ENCODE measurements at places on chromosomes 16 and 17.

DNA sequence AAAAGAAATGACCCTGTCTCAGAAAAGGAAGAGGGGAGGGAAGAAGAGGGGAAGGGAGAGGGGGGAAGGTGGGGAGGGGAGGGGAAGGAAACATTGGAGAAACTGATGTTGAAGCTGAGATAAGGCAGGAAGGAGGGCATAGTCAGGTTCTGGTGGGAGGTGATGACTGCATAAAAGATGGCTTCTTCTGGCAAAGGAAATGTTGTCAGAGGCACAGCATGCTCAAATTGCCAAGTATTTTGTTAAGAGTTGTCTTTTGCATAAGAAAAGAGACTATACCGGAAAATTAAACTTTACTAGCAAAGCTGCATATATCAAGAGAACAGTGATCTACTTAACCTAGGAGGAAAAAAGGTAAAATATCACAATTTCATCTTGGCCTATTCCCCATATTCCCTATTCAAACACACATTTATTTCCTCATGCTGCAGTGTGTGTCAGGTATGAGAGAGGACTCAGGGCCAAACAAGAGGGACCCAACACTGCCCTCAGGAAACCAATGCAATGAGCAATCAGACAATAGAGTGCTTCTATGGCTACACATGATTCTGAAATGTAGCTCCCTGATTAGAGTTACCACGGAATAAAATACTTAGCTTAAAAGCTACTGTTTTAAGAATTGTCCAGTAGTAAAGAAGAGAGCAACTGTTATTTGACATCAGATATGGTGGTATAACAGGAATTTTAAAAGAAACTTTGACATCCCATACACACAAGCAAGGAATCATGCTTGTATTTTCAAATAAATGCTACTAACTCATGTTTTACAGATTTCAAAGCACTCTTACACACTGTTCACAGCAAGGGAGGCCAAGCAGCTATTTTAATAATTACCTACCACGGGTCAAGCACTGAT, 80.9 kb downstream of the PARN start:
- no peak for DNase-seq

DNA sequence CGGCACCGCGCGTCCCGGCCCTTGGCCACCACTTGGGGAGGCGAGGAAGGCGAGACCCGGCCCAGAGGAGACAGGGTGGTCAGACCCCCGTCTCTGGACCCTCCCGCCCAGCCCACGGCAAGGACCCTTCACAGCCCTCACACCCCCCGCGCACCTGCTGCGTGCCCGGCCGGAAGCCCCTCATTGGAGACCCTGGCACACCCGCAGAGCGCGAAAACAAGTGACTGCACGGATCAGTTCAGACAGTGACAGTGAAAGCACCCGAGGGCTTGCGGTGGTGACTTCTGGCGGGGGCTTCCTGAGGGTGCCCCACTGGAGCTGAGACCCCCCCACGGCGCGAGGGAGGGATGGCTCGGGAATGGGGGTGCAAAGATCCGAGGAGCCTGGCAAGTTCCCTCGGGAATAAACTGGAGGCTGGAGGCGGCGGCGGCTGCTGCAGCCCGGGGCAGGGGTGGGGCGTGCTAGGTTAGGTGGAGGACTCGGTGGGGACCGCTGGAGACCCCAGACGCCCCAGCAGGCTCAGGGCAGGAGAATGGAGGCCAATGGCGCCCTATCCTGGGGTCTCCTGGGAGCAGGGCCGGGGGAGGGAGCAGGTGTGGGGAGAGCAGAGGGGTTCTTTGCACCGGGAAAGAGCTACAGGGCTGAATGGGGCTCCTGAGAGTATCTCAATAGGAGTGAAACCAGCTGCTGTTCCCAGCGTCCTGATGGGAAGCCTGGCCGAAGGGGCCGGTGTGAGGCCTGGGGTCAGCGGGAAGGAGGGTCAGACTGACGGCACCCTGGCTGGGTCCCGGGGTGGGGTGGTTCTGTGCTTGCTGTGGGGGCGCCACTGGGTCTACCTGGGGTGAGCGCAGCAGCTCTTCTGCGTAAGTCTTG, 824 bp upstream of the FBXL16 start:
- no peak for DNase-seq

DNA sequence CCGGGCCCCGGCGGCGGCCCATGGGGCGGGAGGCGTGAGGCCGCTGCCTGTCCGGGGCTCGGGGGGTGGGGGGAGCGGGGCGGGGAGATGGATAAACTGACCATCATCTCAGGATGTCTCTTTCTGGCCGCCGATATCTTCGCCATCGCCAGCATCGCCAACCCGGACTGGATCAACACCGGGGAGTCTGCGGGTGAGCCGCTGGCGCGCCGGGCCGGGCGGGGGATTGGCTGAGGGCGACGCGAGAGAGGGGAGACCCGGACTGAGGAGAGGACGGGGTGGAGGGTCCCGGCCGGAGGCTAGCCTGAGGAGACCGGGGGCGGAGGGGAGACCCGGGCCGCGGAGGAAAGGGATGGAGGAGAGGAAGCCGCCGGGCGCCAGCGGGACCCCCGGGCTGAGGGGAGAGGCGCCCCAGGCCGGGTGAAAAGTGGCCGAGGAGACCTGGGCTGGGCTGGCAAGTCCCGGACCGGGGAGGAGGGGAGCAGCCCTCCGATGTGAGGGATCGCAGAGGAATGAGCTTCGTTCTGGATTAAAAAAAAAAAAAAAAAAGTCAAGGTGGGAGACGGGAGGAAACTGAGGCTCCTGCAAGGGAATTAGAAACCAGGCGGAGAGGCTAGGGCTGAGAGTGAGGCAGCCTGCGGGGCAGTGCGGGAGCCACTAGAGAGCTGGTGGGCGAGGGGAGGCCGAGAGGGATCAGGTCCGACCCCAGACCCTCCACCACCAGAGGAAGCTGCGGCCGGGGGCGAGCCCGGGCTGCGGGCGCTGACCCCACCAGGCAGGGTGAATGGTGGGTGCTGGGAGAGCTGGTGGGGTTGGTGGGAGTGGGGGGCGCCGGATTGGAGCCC, 526 bp downstream of the MOSMO start:
- DNase-seq, result peak; percentile 39

GRCh38 chr17:47813512-47814031, 8.0 kb downstream of the OSBPL7 start:
- peak; percentile 8 for DNase-seq

DNA sequence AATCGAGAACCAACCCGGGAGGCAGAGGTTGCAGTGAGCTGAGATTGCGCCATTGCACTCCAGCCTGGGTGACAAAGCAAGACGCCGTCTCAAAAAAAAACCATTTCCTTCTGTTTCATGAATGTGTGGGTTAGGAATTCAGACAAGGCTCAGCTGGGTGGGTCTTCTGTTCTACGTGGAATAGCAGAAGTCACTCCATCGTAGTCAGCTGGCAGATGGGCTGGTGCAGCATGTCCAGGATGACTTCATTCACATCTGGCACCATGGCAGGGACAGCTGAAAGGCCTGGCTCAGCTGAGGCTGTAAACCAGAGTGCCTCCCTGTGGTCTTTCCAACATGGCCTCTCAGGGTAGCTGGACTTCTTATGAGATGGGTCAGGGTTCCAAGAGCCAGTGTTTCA, 89.0 kb downstream of the C17orf67 start:
- DNase-seq, result no peak

DNA sequence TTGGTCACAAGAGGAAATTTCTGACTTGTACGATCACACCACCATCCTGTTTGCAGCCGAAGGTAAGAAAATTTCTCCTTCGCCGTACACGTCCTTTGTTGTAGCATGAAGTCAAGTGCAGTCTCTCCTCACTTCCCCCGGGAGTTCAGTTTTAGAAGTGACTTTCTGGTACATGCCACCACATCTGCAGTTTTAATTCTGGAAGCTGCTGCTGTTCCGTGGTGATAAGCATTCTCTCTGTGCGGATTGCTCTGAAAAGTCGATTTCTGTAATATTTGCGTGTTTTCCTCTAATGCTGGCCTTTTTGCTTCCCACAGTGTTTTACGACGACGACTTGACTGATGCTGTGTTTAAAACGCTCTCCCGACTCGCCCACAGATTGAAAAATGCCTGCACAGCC, 20.6 kb downstream of the METTL22 start:
- no peak for DNase-seq

DNA sequence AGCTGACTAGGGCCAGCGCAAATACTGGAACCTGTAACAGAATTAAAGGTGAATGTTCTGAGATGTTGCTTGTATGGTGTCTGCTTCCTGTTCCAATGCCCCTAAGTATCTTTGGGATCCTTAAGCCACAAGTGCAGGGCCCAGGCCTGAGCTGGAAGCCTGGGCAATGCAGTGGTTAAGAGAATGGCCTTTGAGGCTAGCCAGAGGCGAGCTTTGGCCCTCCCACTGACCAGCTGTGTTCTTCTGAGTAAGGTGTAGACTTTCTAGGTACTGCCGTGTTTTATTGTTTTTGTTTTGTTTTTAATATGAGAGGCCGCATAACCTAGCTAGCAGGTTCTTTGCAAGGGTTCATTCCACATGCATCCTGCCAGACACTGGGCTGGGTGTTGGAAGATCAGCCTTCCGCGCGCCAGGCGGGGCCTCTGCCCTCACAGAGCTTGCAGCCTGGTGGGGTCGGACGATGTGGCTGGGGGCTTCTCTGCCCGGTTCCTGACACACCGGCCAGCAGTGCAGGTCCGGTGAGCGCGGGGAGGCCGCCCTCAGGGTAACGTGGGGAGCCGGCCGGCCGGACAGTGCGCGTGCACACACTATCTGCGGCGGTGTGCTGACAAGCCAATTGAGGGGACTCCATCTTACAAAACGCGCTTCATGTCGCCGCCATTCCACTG, 551 bp upstream of the MLX start:
- no peak for DNase-seq

- no peak for DNase-seq
These were observed 30.7 kb upstream of the GSE1 start for GRCh38 chr16:85582229-85582991.

DNA sequence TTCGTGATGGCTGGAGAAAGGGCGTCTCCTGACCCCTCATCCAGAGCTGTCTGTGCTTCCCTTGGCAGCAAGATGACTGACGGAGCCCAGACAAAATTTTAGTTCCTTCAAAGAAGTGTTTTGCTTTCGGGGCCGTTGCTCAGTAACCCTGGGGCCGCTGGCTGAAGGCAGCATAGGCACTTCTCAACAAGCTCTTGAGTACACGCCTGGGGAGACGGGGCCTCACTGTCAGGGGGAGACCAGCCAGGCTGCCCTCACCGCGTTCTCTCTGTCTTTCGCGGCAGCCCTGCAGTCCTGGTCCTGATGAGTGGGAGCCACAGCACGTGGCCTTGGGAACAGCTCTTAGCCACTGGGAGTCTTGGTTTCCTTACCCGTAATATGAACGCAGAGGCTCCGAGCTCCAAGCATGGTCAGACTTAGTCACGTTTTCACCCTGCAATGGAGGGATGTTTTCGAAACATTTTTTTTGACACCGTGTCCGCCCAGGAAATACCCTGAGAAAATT, 86.0 kb downstream of the IRF8 start:
- DNase-seq, result no peak

DNA sequence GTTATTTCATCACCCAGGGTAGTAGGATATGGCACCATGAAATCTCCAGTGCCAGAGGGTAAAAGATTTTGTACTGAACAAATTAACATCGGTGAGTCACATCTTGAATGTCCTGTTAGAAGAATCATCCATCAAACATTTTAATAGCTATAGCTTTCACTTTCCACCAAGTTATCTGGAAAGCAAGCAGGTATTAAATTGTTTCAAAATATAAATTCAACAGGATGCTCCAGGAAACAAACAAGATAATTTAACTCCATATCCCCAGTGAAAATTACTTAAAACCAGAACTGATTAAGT, 2.4 kb downstream of the VEZF1 start:
- DNase-seq, result no peak

GRCh38 chr17:57955183-57955931, at the start of gene CUEDC1:
Gene CUEDC1 (minus strand): TSS chr17:57955412. CDS start chr17:57885564, 69,848 bp downstream.
- peak; percentile 76 for DNase-seq

- no peak for DNase-seq
These were observed 437.7 kb downstream of the PMP22 start for GRCh38 chr17:14827396-14827919.

- DNase-seq, result no peak
These were observed 6.3 kb downstream of the CMIP start for GRCh38 chr16:81450783-81451491.

DNA sequence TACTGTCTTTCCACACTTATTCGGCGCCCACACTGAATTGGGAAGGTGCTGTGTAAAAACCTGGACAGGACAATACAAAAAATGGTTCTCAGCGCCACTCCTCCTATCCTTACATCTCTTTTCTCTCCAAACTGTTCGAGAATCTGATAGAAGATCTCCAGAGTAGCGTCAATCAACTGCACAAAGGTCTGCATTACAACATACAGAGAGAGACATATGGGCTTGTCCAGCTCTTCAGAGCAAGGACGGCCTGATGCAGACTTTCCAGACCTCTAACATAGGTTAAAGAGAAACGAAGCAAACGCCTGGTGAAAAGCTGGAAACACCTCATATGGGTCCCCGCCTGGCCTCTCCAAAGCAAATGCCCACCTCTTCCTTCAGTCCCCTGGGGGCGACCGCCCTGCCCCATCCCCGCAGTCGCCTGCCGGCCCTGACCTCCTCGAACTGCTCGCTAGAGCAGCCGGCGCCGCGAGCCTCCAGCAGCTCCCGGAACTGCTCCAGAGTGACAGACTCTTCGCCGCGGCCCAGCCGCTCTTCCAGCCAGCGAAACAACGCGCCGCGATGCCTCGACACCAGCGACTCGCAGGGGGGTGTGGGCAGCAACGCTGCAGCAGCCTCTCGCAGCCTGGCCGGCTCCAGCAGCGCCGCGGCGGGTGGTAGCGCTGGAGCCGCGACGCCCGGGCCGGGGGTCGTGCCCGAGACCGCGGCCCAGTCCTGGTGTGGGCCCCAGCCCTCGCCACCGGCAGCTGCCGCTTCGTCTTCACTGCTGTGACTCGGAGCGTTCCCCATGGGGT, 526 bp downstream of the ZZEF1 start:
- no peak for DNase-seq

DNA sequence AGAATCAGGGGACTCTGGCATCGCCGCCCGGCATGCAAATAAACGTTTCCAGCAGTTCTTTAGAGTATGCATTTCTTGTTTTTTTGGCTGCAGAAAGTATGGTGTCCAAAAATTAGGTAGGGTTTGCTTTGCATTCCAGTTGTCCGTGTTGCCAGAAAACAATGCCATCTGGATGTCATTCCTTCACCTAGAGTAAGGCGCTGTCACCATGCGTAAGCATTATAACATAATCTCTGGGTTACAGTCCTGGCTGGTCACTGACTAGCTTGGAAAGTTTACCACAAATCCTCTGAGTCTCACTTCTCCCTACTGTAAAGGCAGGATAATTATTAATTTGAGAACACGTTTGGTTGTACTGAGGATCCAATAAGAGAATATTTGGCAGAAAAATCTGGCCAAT, 457.7 kb downstream of the XYLT1 start:
- no peak for DNase-seq

- DNase-seq, result no peak
These were observed 89.0 kb upstream of the DNAH17 start for GRCh38 chr17:78665952-78666920.

DNA sequence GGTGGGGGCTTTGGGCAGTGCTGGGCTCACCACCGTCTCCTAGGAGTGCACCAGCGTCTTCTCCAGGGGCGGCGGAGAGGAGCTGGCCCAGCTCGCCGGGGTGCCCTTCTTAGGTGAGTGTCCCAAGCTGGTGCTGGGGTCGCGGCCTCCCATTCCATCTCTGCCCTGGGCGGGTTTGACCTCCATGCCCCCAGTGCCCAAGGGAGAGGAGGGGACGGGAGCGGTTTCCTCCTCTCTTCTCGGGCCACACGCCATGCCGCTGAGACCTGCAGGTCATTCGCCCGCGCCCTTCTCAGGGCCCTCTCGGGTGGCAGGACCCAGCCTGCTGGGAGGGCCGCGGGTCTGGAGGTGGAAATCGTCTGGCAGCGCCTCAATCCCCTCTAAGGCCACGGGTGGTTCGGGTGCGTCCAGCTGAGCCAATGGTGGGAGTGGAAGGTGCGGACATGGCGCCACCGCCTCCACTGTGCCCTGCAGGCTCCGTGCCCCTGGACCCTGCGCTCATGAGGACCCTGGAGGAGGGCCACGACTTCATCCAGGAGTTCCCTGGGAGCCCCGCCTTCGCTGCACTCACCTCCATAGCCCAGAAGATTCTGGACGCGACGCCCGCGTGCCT, 5.3 kb downstream of the IGFALS start:
- DNase-seq, result no peak

All from activated T-cell treated with anti-CD3 and anti-CD28 coated beads, Interleukin-2, amount 50 U/mL, for 1 hour (primary cell).